ENCODE measurements at places on chromosomes 11 and 22.

GRCh38 chr11:12712132-12712531 is 37.9 kb downstream of the TEAD1 start:
- DNase-seq = no peak

- DNase-seq = no peak
These were observed 190.2 kb downstream of the DSCAML1 start for GRCh38 chr11:117606790-117607189.

- DNase-seq = no peak
These were observed 789.8 kb upstream of the API5 start for GRCh38 chr11:42521994-42522393.

- peak; percentile 12 for DNase-seq
These were observed 1.1 kb downstream of the HMGXB4 start for GRCh38 chr22:35258191-35258988.

- DNase-seq = no peak
These were observed 2.5 kb downstream of the ST13 start for GRCh38 chr22:40853961-40854360.

- no peak for DNase-seq
These were observed 40.0 kb downstream of the KCNJ4 start for GRCh38 chr22:38415046-38415445.

- DNase-seq = no peak
These were observed at the start of gene SCGB1D1 for GRCh38 chr11:62190011-62190410. Gene SCGB1D1 (plus strand): TSS chr11:62190216. CDS start chr11:62190285, 69 bp downstream.

GRCh38 chr11:27904358-27905055 is 203.4 kb downstream of the KIF18A start:
- no peak for DNase-seq

- no peak for DNase-seq
These were observed 9.6 kb upstream of the PRG2 start for GRCh38 chr11:57399972-57400578.

DNA sequence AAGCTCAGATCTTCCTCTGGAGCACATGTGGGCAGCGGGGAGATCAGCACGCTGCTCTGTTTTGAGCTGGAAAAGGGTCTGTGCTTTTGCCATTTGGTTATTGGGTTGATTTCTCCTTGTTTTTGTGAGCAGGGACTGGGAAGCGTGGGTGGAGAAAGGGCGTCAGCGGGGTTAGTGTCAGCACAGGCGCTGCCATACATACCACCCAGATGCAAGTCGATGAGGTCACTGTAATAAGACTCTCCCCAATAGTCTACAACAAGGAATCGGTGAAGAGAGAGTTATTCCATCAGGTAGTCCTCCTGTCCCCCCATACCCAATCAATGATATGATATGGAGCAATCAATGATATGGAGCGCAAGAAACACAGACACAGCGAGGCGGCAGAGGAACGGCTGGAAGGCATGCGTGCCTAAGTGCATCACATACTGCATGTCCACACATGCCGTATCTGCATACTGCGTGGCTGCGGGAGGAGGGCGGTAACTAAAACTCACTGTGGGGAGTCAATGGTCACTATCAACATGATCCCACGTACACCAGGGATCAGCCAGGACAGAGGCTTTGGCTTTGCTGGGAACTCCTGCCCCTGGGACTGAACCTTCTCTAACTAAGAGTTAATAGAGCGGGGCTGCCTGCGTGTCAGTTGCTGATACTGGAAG is 29.5 kb upstream of the BID start:
- no peak for DNase-seq

DNA sequence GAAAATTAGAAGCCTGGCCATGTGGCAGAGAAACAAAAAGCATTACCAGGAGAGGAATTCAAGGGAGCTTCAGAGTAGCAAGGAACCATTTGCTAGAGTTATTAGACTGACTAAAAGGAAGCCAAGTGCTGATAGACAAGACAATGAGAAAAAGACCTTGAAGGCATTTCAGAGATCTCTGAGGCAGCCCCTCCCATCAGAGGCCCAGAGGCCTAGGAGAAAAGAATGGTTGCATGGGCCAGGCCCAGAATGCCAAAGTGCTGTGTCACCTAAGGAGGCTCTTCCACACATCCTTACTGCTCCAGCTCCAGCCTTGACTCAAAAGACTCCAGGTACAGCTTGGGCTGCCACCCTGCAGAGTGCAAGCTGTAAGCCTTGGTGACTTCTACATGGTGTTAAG is 61.8 kb upstream of the POU2AF2 start:
- no peak for DNase-seq

GRCh38 chr11:95780544-95780943 is 9.0 kb downstream of the FAM76B start:
- DNase-seq = no peak

DNA sequence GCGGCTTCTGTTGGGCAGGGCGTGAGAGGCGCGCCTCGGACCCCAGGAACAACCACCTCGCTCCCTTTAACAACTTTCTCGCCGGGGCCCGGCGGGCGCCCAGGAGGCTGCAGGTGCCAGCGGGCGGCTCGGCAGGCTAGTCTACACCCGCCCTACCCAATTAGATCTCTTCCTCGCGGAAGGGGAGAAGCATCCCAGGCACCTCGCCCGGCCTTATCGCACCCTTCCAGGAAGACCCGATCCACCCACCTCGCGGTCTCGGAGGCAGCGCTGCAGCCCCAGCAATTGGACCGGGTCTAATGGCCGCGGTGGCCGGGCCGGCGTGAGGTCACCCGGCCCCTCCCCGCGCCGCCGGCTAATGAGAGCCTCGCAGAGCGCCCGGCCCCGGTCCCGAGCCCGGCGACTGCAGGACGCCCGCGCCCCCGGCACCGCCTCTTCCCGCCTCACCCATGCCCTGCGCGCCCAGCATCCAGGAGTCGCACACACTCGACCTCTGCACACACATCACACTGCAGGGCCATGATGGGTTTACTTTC is at the start of gene PLAAT3:
TSS of gene PLAAT3 (minus strand) at position 298 of the 536 bp plus-strand sequence. CDS start 419 bp downstream, outside the sequence.
- peak; percentile 19 for DNase-seq

DNA sequence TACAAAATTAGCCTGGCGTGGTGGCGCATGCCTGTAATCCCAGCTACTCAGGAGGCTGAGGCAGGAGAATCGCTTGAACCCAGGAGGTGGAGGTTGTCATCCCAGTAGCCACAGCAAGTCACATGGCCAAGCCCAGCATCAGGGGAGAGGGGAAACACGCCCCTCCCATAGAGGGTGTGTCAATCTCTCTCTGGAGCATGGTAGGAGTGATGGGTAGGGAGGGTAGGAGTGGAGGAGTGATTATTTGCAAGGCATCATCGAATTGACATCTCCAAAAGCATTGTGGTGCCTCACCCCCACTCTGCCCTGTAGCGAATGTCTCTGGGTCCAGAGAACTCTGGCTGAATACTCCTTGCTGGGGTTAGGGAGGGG is 6.1 kb upstream of the SSTR3 start:
- DNase-seq = no peak

GRCh38 chr11:45161252-45162063 is 15.0 kb downstream of the PRDM11 start:
- no peak for DNase-seq

- DNase-seq = no peak
These were observed 375.6 kb upstream of the CCDC90B start for GRCh38 chr11:83661491-83662350.

GRCh38 chr11:75344186-75344585 is 7.3 kb downstream of the ARRB1 start:
- no peak for DNase-seq

GRCh38 chr22:29609139-29609538 is 5.7 kb downstream of the NF2 start:
- DNase-seq = no peak

- DNase-seq = no peak
These were observed 349 bp downstream of the TSSC4 start for GRCh38 chr11:2400762-2401435.

DNA sequence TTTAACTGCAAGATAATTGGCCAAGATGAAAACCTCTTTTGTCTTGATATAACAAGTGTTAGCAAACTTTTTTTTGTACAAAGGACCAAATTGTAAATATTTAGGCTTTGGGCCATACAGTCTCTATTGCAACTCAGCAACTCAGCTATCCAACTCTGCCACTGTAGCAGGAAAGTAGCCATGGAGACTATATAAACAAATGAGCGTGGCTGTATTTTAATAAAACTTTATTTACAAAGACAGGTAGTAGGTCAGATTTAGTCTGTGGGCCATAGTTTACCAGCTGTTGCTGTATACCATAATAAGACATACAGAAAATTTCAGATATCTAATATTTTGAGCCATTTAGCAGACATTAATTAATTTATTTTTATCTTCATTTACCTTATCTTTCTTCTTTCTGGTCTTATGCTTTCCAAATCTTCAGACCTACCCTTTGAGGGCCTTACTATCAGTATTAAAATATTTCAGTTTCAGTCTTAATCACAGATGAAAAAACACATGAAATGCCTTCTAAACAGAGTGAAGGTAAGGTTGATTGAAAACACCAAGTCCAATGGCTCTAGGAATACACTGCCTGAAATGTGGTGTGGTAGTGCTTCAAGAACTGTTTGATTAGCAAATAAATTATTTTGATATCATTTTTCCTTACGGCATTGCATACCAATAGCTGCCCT is 256.9 kb upstream of the CTSC start:
- DNase-seq = no peak

GRCh38 chr11:124276081-124276480 is 19.9 kb downstream of the OR8G5 start:
- DNase-seq = no peak

- no peak for DNase-seq
These were observed 274.5 kb upstream of the B3GAT1 start for GRCh38 chr11:134686460-134687061.

DNA sequence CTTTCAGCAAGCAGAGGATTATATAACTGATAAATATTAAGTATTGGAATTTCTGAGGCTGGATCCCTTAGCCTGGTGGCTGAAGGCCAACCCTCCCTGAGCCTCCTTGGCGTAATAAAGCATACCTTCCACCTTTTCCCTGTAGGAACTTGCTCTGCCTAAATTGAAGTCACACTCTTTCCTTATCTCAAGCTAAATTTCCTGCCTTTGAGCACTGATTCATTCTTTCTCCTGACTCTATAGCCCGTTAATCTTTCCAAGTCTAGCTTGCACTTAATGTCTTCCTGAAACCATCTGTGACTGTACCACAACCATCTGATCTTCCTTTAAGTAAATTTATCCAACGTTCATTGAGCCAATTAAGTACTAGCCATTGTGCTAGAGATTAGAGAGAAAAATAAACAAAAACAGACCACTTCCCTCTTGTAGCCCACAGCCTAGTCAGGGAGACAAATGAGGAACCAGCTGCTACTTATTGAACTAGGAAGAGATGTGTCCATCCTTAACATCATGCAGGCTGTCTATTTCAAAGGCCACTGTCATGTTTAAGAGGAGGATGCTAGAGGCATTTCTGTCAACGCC is 62.9 kb downstream of the GRK3 start:
- DNase-seq = no peak

DNA sequence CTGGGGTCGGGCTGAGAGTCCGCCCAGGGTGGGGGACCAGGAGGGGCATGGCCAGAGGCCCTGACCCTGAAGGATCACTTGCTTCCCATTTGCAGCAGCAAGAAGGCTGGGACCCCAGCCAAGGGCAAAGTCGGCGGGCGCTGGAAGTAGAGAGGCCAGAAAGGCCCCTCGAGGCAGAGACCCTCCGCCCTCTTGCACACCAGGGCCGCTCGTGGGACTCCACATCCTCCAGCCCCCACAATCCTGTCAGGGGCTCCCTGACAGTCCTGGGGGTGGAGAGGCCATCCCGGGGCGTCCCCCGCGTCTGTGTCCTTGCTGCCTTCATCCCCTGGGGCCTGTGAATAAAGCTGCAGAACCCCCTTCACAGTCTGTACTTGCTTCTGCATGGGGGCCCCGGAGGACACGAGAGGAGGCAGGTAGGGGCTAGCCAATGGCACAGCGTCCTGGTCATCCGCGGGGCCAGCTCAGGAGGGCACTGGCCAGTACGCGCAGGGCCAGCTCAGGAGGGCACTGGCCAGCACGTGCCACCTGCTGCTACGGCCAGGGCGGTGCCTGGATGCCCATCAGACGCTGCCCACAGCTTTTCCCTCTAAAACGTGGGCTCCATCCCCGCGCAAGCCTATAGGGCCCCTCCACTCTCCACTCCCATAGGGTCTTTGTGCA is 8.7 kb upstream of the MRPL23 start:
- no peak for DNase-seq

DNA sequence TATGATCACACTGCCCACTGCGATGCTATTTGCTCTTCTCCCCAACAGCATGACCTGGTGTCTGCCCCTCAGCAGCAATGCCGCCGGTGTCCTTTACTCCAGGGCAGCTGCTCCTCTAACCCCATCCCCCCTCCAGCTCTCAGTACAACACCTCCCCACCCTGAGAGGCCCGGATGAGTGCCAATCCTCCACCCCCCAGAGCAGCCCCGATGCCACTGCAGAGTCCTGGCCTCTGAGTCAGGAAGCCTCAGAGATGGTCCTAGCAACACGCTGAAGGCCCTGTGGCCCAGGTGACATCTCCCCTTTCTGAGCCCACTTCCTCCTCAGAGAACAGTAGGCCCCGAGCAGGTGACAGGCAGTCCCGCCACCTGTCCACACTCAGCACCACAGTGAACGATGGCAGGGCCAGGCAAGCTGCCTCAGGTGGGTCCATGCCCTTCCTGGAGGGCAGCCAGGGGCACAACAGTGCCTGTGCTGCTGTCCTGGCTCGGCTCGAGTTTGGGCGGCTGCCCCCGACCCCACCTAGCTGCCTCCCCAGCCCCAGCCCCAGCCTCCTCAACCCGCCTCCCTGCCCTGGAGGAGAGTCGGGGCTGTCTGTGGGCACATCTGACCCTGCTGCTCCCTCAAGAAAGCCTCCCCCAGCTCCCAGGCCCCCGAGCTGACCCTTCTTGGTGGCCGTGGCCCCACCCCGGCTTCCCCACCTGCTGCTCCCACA is 3.9 kb upstream of the NDUFS8 start:
- DNase-seq = no peak

DNA sequence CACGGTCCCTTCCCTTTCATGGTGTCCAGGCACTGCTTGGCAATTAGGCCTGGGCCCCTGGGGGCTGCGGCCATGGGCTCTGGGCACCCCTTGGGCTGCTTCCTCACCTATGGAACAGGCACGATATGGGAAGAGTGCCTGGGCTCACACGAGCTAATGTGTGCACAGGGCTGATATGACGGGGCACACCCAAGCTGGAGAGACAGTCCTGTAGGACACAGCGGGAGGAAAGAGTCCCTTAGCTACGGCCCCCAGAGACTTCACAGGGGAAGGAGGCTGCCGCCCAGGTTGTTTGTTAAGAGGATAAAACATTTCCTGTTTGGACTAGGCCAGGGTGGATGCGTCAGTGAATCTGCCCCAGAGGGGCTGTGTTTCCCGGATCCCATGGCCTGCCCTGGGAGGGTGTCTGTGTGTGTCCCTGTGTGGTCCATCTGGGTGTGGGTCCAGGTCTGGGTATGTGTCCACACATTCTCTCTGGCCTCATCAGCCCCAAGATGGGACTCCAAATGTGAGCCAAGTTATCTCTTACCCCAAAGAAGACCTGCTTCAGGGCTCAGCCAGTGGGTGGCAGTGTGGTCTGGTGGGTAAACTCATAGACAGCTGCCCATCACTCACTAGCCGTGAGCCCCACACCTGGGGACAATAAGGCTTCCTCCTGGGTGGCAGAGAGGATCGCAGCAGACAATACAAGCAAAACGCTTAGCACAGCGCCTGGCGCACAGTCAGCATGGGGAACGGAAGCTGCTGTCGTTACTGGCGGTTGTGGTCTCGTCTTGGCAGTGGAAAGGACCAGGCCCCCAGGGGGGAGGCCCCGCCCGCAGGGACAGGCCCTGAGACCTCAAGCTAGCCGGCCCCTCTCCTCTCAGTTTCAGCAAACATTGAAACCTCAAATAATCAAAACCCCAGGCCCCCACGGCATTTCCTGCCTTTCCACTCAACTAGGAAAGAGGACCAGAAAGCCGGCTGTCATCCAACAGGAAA is 3.2 kb upstream of the EMID1 start:
- DNase-seq = peak; percentile 52

Data from spinal cord (tissue), 10 donors.